ENCODE measurements at places on chromosomes 3 and 15. TPM values are rescaled to one million over a fixed set of nuclear protein-coding genes. Genes with fewer than 3 reads are reported as not detected.

GRCh38 chr3:124264346-124264745 lies 272.4 kb upstream of the ROPN1 start:
- no peak for DNase-seq
- no peak overlapping the region for H3K27ac ChIP-seq
- no peak overlapping the region for H3K4me3 ChIP-seq
- peaks cover 7% of the 10 kb centered on the region for H3K27me3 ChIP-seq
- H3K36me3 ChIP-seq: no peaks in the 10 kb centered on the region
- no peaks in the 10 kb centered on the region for H3K4me1 ChIP-seq

DNA sequence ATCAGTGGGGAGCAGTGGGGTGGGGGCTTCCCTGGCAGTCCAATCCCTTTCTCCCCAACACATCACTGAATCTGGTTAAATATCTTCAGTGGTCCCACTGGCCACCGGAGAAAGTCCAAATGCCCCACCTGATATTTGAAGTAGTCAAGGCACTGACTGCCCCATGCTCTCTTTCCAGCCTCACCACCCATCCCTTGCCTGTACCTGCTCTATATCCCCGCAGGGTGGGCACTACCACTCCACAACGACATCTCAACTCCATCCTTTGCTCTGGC lies 101.7 kb downstream of the DAPK2 start:
- H3K36me3 ChIP-seq: peaks cover under 1% of the 10 kb centered on the region
- no peaks in the 10 kb centered on the region for H3K27me3 ChIP-seq
- H3K4me1 ChIP-seq: peaks cover 12% of the 10 kb centered on the region
- H3K27ac ChIP-seq: no peak overlapping the region
- DNase-seq: no peak
- no peak overlapping the region for H3K4me3 ChIP-seq

DNA sequence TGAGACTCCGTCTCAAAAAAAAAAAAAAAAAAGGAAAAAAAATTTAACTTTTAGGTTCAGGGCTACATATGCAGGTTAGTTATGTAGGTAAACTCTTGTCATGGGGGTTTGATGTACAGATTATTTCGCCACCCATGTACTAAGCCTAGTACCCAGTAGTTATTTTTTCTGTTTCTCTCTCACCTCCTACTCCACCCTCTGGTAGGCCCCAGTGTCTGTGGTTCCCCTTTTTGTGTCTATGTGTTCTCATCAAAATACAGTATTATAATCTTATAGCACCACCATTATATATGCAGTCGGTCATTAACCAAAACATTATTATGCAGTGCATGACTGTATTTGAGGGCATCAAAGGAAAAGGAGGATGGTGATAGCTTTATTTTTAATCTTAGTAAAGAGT lies 47.3 kb downstream of the CHP1 start:
- no peak for DNase-seq
- no peak overlapping the region for H3K4me3 ChIP-seq
- H3K27ac ChIP-seq: no peak overlapping the region
- H3K27me3 ChIP-seq: no peaks in the 10 kb centered on the region
- peaks cover 15% of the 10 kb centered on the region for H3K36me3 ChIP-seq
- H3K4me1 ChIP-seq: peaks cover 11% of the 10 kb centered on the region

SAMD7 gene
- not detected for total RNA-seq

GRCh38 chr15:69854521-69855181 lies 243.1 kb downstream of the TLE3 start:
- no peak overlapping the region for H3K27ac ChIP-seq
- H3K4me1 ChIP-seq: peaks cover 18% of the 10 kb centered on the region
- no peaks in the 10 kb centered on the region for H3K27me3 ChIP-seq
- no peak overlapping the region for H3K4me3 ChIP-seq

DNA sequence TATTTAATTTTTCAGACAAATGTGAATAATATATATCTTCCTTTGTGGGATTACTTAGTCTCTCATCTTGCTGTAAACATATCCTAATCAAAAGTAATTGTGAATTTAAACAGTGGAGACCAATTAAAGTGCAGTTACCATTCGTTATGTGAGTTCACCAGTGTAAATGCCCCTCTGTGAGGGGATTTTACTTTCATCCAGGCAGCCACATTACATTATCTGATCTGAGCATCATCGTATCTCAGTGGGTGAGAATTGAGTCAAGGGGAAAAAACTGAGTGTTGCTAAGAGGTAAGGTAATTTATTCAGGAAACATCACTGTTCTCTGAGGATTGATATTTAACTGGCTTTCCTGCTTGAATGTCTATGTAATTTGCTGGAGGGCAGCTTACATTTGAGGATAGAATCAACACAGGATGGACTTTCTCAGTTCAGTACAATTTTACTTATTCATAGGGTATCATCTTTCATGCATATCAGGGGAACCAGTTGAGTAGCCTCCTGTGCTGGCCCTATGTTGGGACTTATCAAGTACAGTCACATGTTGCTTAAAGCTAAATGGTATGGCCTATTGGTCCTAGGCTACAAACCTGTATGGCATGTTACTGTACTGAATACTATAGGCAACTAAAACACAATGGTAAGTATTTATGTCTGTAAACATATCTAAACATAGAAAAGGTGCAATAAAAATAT lies 219.7 kb downstream of the CD47 start:
- H3K27ac ChIP-seq: no peak overlapping the region
- peaks cover 5% of the 10 kb centered on the region for H3K27me3 ChIP-seq
- no peak overlapping the region for H3K4me3 ChIP-seq
- peaks cover 2% of the 10 kb centered on the region for H3K36me3 ChIP-seq

GRCh38 chr3:141769221-141769894 lies 6.2 kb downstream of the GRK7 start:
- H3K4me1 ChIP-seq: peaks cover 13% of the 10 kb centered on the region
- H3K36me3 ChIP-seq: no peaks in the 10 kb centered on the region
- no peak for DNase-seq
- H3K4me3 ChIP-seq: no peak overlapping the region

FETUB gene
- not detected for total RNA-seq

GRCh38 chr3:171181907-171182690 lies 155.6 kb upstream of the SLC2A2 start:
- H3K4me1 ChIP-seq: peaks cover 54% of the 10 kb centered on the region
- H3K27me3 ChIP-seq: no peaks in the 10 kb centered on the region
- no peak overlapping the region for H3K27ac ChIP-seq
- DNase-seq: no peak
- H3K4me3 ChIP-seq: no peak overlapping the region

GRCh38 chr3:133152681-133153220 lies 114.6 kb downstream of the TMEM108 start:
- H3K4me1 ChIP-seq: no peaks in the 10 kb centered on the region
- DNase-seq: no peak
- H3K4me3 ChIP-seq: no peak overlapping the region
- H3K27ac ChIP-seq: no peak overlapping the region
- H3K27me3 ChIP-seq: peaks cover 2% of the 10 kb centered on the region

DNA sequence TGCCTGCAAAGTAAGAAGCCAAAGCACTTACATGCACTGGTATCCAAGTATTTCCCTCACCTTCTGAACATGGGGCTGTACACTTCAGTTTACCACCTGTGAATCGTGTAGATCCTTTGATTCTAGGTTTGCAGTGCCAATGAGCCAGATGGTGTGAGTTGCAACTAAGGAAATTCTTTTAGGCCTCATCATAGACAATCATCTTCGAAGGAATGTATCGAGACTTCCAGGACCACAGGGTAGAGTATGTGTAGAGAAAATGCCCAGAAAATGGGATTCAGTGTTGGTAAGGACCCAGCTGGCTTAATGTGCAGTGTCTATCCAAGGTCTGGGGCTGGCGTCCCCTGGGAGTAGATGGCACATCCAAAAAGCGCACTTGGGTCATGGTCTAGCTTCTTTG lies 323.2 kb upstream of the TPM1 start:
- no peaks in the 10 kb centered on the region for H3K36me3 ChIP-seq
- H3K4me1 ChIP-seq: no peaks in the 10 kb centered on the region
- H3K4me3 ChIP-seq: no peak overlapping the region

GRCh38 chr3:169260296-169260695 lies 403.2 kb downstream of the MECOM start:
- H3K4me3 ChIP-seq: no peak overlapping the region
- no peaks in the 10 kb centered on the region for H3K4me1 ChIP-seq
- no peaks in the 10 kb centered on the region for H3K36me3 ChIP-seq
- H3K27me3 ChIP-seq: peaks cover 3% of the 10 kb centered on the region

- peaks cover 1% of the 10 kb centered on the region for H3K4me1 ChIP-seq
- no peaks in the 10 kb centered on the region for H3K27me3 ChIP-seq
- H3K36me3 ChIP-seq: peaks cover 24% of the 10 kb centered on the region
- DNase-seq: no peak
- no peak overlapping the region for H3K27ac ChIP-seq
- no peak overlapping the region for H3K4me3 ChIP-seq
Observed at GRCh38 chr15:66306381-66306780, 13.0 kb downstream of the DIS3L start.

DNA sequence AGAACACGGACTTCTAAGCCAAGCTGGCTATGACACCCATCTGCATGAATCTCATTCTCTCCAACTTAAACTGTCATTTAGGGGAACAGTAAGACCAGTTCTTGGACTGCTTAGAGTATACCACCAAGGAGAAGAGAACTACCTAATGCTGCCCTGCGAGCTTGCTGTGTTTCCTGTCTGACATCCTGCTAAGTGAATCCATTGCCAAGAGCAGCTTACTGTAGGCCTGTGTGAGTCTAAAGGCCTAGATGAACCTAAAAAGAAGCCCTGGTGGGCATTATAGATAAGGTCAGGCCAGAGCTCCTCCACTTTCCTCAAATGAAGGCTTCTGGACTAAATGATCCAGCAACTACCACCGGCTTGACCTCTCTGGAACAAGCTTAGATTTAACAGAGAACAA lies 15.0 kb downstream of the LZTFL1 start:
- H3K27me3 ChIP-seq: no peaks in the 10 kb centered on the region
- peaks cover 2% of the 10 kb centered on the region for H3K4me1 ChIP-seq
- no peak for DNase-seq
- peaks cover 2% of the 10 kb centered on the region for H3K36me3 ChIP-seq

RBSN gene
- 20.5 TPM for total RNA-seq

SLC7A14 gene
- not detected for total RNA-seq

RBP2 gene
- total RNA-seq: not detected

GRCh38 chr3:89173546-89173945 lies 66.1 kb downstream of the EPHA3 start:
- H3K36me3 ChIP-seq: no peaks in the 10 kb centered on the region
- H3K4me1 ChIP-seq: no peaks in the 10 kb centered on the region
- DNase-seq: no peak
- no peak overlapping the region for H3K4me3 ChIP-seq
- H3K27me3 ChIP-seq: no peaks in the 10 kb centered on the region

- no peaks in the 10 kb centered on the region for H3K27me3 ChIP-seq
- no peak for DNase-seq
- no peaks in the 10 kb centered on the region for H3K36me3 ChIP-seq
- no peak overlapping the region for H3K27ac ChIP-seq
- peaks cover 2% of the 10 kb centered on the region for H3K4me1 ChIP-seq
Observed at GRCh38 chr15:81222007-81222406, 25.3 kb downstream of the IL16 start.

- H3K27ac ChIP-seq: no peak overlapping the region
- peaks cover 14% of the 10 kb centered on the region for H3K4me1 ChIP-seq
- H3K36me3 ChIP-seq: peaks cover 7% of the 10 kb centered on the region
- no peak for DNase-seq
Observed at GRCh38 chr3:188416041-188416440, 262.1 kb downstream of the LPP start.

GRCh38 chr3:141250828-141251227 lies 19.2 kb downstream of the PXYLP1 start:
- DNase-seq: no peak
- peaks cover 6% of the 10 kb centered on the region for H3K4me1 ChIP-seq
- no peaks in the 10 kb centered on the region for H3K27me3 ChIP-seq
- no peaks in the 10 kb centered on the region for H3K36me3 ChIP-seq
- no peak overlapping the region for H3K27ac ChIP-seq
